Activated CD8-positive, alpha-beta memory T cell treated with anti-CD3 and anti-CD28 coated beads, Interleukin-2, amount 10 ng/mL, durations not matched to agents 7 days and 5 days (primary cell): ENCODE measurements at places on chromosomes 12 and 14. TPM values are rescaled to one million over a fixed set of nuclear protein-coding genes. Genes with fewer than 3 reads are reported as not detected.

DNA sequence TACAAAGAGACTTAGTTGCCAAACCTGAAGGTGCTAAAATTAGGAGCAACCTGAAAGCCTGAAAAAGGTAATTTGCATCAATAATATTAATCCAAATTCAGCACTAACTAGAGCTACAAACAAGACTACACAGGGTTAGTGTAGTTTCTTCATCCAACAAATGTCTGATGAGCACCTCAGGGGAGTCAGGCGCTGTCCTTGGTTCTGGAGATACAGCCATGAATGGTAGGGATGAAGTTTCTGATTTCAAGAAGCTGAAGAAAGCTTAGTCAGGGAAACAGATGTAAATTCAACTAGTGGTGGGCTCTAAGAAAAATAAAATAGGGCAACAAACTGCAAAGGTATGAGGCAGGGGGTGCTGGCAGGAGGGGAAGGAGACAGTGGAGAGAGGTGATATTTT lies 266.3 kb downstream of the GLT1D1 start:
- DNase-seq, result no peak

- no peak for DNase-seq
Observed at GRCh38 chr14:42011221-42011620, 404.5 kb downstream of the LRFN5 start.

- DNase-seq, result no peak
Observed at GRCh38 chr14:71591231-71591630, 341.0 kb upstream of the RGS6 start.

DNA sequence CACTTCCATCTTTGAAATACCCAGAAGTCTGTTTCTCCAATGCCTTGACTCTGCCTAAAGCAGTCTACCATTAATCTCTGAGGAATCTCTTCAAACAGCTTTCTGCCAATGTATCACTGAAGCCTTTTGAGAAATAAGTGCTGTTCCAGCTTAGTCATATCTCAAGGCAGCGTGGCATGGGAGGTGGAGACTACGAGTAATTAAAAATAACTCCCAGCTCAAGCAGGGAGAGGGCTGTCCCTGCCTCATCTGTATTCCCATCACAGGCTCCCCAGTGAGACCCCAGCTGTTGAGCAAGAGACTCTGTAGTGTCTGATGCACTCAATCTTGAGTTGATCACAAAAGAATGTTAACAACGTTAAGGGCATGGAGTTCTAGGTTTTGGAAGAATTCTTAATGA lies 700.6 kb downstream of the DIO2 start:
- DNase-seq, result no peak

DNA sequence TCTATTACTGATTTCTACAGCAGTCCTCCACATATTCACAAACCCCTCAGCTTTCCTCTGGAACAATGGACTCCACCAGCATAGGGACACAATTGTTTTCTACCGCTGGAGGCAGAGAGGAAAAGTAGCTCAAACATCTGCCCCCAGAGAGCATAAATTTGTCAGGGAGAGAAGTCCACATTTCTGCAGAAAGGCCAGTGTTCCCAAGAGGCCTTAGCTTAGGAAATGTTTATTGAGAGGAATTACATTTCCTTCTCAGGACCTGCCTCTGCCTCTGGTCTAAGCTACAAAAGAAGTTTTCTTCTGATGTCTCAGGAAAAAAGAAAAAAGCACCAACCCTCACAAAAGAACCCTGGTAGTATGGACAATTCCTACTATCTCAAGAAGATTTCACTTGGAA lies 217.8 kb upstream of the BMP4 start:
- DNase-seq, result no peak

DNA sequence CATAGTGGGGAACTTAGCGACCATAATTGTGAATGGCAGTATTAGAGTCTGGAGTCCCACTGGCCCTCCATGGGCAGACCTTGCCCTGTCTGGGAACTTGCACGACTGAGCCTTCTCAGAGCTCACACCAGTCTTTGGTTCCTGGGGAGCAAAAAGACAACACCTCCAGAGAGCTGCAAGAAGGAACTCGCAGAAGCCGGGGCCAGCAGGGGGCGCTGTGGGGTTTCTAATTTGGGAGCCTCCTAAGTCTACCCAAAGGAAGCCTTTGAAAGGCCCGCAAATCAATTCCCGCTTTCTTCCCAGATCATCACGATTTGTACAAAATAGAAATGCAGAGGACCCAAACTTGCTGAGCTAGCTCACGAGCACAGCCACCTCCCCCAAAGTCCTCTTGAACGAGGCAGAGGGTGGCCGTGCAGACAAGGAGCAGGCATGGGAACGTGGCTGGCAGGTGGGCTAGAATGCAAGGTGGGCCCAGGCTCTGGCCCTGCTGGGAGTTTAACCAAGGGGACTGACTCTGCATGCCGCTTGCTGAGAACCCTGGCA lies 46.3 kb upstream of the FBXO21 start:
- peak; percentile 84 for DNase-seq

- DNase-seq, result no peak
Observed at GRCh38 chr14:103109535-103110441, 13.5 kb upstream of the TNFAIP2 start.

- DNase-seq, result no peak
Observed at GRCh38 chr14:34029921-34030334, 79.1 kb upstream of the EGLN3 start.

GRCh38 chr14:33979613-33980276 lies 28.9 kb upstream of the EGLN3 start:
- DNase-seq, result no peak

DNA sequence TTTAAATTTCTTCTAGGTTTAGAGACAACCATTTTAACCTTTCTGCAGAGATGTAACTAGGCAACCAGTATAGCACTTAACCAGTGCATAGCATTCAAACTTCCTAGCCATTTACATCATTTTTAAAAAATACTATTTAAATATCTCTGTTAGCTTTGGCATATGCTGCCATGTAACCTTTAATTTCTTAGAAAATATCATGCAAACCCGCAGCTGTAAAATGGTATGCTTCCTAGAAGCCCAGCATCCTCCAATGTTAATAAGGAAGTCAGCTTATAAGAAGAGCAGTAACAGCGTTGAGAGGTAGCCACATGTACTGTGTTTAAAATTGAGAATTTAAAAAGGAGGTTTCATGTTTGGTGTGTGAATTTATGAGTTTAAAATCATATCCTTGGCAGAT lies 22.8 kb downstream of the GNG2 start:
- DNase-seq, result no peak

DNA sequence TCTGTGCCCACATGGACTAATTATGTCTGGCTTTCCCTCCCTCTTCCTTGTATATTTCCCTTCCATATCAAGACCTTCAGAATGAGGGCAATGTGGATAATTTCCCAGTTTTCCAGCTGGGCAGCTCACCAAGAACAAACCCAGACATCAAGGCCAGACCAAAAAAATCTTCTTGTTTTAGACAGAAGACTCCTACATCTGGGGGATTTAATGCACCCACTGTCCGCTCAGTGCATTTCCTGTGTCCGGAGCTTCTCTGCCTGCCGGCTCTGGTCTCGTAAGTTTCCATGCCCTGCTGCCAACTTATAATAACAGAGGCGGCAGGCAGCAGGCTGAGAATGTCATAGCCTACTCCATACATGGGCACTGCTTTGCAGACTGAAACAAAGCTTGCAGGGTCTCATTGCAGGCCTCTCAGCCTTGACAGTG lies 207.2 kb upstream of the BCL2L14 start:
- no peak for DNase-seq

HOXC12 gene
- not detected for total RNA-seq

DNA sequence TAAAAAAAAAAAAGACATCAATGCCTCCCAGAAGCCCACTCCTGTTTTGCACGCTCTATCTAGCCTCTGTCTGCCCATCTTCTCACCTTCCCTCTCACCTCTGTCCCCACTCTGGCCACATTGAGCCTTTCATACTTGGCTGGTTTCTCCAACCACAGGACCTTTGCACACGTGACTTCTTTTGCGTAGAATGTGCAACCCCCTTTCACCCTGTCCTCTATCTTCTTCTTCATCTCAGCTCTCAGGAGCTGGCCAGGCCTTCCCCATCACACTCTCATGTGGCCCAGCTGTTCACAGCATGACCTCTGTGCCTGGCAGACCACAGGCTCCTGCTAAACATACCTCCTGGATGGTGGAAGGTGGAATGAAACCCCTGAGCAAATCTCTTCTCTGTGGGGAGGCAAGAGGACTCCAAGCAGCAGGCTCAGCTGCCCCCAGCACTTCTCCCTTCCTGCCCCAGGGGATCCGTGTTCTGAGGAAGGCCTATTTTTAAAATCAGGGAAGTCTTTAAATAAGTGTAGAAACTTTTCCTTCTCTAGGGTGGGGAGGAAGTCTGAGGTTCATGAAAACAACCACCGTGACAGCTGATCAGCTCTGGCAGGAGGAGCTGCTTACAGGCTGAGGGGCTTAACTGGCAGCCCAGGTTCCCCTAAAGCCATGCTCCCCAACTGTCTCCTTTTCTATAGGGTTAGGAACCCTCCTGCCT lies 11.6 kb downstream of the HVCN1 start:
- peak; percentile 47 for DNase-seq

HOXC6 gene
- total RNA-seq, result not detected

DNA sequence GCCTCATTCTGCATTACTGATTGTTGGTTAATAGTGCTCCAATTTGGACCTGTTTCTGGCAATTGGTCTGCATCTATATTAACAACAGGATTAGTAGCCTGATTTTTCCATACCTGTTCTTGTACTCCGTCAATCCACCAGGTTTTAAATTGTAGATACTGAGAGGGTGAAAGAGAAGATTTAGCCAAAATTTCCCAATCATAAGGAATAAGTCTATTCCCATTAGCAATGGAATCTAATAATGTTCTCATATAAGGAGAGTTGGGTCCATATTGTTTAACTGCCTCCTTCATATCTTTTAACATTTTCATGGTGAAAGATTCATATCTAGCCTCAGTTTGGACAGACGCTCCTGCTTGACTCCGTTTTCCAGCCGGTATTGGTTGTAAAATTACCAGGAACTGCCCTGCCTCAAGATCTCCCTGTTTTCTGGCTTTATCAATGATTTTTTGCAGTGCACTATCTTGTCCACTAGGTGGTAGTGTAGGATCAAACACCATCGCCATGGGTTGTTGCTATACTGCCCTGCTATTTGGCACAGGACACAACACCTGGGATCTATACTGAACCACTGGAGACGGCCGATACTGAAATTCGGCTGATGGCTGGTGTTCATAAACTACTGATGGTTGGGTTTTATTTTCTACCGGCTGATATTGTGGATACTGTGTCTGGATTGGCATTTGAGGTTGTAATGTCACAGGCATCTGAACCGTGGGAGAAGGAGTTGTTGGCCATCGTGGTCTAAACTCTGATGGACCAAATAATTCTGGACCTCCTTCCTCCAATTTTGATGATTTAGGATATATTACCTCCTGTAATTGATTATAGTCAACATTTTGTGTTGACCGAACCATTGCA lies 25.2 kb downstream of the DHRS4L2 start:
- peak; percentile 65 for DNase-seq

DNA sequence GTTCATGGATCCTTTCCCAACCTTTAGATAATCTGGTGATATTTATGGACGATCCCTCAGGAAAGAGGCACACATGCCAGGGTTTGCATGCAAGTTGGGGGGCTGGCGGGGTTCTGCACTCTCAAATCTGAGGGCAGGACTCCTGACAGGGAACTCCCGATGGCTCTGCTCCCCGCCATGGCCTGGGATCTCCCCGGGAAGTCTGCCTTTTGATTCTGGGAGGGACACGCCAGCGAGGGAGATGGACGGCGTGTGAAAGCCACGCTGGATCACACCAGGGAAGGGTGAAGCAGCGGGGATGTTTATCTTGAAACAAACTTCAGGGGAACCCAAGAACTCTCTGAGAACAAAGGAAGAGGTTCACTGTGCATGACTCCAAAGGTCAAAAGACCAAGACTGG lies 43.6 kb downstream of the LGMN start:
- no peak for DNase-seq

P2RX2 gene
- not detected for total RNA-seq

DNA sequence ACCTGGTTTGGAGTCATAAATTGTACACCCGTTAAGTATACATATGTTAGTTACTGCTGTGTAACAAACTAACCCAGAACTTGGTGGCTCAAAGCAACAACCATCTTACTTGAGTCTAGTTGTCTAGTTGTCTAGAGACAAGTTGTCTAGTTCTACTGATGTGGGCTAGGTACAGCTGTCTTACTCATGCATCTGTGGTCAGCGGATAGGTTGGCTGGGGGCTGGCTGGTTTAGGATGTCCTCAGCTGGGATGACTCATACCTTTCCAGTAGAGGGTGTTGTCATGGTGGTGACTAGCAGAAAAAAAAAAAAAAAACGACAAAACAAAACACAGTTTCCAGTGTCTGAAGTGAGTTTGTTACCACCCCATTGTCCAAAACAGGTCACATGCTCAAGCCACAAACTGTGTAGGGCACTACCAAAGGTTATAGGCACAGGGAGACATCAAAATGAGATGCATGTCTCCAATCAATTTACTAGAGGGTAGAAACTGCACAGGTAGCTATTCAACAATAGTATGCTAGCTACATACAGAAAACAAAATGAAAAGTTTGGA lies 680.3 kb downstream of the MED13L start:
- no peak for DNase-seq

MYF5 gene
- not detected for total RNA-seq

- no peak for DNase-seq
Observed at GRCh38 chr14:100312877-100313400, 6.7 kb upstream of the SLC25A29 start.

DNA sequence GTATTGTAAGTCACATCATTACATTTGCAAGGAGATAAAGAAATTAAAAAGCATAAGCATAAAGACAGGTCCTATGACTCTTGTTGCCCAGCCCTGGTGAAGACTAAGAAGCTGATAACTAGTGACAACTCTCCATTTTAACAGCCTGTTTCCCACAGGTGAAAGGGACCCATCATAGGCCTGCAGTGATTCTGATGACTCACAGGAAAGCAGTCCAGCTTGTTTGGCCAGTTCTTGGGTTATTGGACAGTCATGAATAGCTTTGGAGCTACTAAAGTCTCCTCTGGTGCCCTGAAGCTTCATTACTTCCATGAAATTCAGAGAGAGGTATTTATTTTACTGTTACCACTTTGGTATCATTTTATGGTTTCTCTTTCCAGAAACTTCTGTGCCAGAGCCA lies 55.5 kb upstream of the DYRK2 start:
- DNase-seq, result no peak

KLRC2 gene
- total RNA-seq, result 23.4 TPM

GZMB gene
- 1,034 TPM for total RNA-seq

DNA sequence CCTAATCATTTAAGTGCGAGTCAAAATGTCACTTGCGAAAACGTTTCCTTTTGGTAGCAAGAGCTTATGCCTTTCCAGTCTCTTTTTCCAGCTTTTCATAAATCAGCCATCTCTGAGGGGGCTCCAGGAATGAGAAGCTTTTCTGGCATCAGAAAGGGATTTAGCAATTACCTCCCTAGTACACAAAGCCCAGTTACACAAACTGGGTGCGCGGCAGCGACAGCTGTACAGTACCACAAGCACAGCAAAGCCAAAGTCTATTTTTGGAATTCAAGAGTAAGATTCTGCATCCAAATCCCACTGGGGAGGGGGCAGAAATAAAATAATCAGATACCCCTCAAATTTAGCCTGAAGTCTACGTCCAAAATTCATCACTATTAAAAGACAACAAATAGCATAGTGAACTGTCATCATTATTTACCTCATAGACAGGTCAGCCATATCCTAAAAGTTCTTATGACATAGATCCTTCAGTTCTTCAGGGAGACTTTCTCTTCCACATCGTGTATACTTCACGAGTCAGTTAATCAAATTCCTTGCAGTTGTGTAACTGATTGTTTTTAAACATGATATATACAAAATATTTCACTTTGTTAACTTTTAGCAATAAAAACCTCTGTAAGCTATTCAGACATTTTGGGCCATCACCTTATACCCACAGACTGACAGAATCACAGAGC lies 150.8 kb downstream of the TTC7B start:
- DNase-seq, result no peak

RIMBP2 gene
- total RNA-seq, result not detected

ABCD2 gene
- total RNA-seq, result 26.6 TPM

ADAM21 gene
- total RNA-seq, result 0.07 TPM
